Panc1 (cell line): ENCODE measurements at places on chromosomes 13 and 19.

GRCh38 chr13:62627226-62627625 lies 1211.6 kb upstream of the PCDH20 start:
- H3K4me3 ChIP-seq: no peak overlapping the region
- no peak overlapping the region for H3K27ac ChIP-seq
- no peaks in the 10 kb centered on the region for H3K27me3 ChIP-seq
- no peak for DNase-seq
- H3K4me1 ChIP-seq: no peaks in the 10 kb centered on the region
- no peaks in the 10 kb centered on the region for H3K36me3 ChIP-seq

GRCh38 chr13:46535825-46536224 lies 17.1 kb upstream of the LRCH1 start:
- H3K27ac ChIP-seq: no peak overlapping the region
- no peaks in the 10 kb centered on the region for H3K27me3 ChIP-seq
- H3K4me3 ChIP-seq: no peak overlapping the region
- no peaks in the 10 kb centered on the region for H3K4me1 ChIP-seq

GRCh38 chr13:94731028-94731427 lies 18.7 kb upstream of the SOX21 start:
- H3K36me3 ChIP-seq: no peaks in the 10 kb centered on the region
- H3K27ac ChIP-seq: no peak overlapping the region
- no peaks in the 10 kb centered on the region for H3K27me3 ChIP-seq
- H3K4me3 ChIP-seq: no peak overlapping the region
- H3K4me1 ChIP-seq: no peaks in the 10 kb centered on the region
- no peak for DNase-seq

GRCh38 chr13:44236370-44236769 lies 137.3 kb upstream of the SERP2 start:
- H3K4me3 ChIP-seq: no peak overlapping the region
- H3K4me1 ChIP-seq: no peaks in the 10 kb centered on the region
- DNase-seq: no peak
- no peaks in the 10 kb centered on the region for H3K27me3 ChIP-seq
- H3K27ac ChIP-seq: no peak overlapping the region

DNA sequence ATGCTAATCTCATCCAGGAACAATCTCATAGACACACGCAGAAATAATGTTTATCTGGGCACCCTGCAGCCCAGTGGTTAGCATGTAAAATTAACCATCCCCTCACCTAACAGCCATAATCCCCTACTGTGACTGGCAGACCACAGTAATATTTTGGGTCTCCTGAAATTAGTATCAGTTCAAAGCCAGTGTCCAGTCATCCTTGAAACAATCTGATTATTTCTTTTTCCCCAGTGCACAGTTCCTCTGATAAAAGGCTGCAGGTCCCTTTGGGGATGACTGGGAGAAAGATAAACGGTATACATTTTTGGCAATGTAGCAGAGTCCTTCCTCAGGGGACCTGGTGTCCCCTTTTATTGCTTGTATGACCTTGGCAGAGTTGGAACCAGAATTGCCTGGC lies 50.4 kb upstream of the CYSLTR2 start:
- H3K4me1 ChIP-seq: no peaks in the 10 kb centered on the region
- no peak for DNase-seq
- no peak overlapping the region for H3K27ac ChIP-seq
- no peaks in the 10 kb centered on the region for H3K27me3 ChIP-seq
- H3K36me3 ChIP-seq: no peaks in the 10 kb centered on the region

DNA sequence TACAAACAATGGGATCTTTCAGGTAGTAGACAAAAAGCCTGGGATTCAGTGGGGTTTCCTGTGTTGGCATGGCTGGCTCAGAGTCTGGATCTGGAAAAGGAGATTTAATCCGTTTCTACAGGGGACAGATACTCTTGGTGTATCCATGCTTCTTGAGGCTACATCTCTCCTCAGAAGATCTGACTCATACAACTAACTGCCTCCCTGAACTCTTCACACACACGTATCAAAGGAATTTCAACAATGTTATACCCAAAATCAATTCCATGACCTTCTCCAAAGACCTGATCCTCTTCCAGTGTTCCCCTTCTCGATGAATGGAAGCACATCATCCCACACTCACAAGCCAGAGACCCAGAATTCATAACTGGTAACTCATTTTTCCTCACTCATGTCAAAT lies 435.3 kb upstream of the NBEA start:
- H3K36me3 ChIP-seq: no peaks in the 10 kb centered on the region
- H3K27me3 ChIP-seq: no peaks in the 10 kb centered on the region
- H3K4me3 ChIP-seq: no peak overlapping the region

DNA sequence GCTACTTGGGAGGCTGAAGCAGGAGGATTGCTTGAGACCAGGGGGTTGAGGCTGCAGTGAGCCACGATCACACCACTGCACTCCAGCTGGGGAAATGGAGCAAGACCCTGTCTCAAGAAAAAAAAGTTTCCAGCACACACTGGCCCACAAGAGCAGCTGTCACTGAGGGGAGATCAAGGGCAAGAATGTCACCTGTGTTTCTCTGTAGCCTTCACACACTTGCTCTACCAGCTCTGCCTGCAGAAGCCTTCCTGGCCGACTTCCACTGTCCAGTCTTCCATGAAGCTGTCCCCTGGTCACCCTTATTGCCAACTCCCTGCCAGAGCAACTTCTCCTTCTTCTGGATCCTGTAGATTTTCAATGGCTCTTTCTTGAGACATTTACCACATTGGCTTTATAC lies 158.0 kb downstream of the KCTD15 start:
- no peak overlapping the region for H3K4me3 ChIP-seq
- no peak for DNase-seq
- no peak overlapping the region for H3K27ac ChIP-seq
